ENCODE measurements at places on chromosomes 6 and 20.

DNA sequence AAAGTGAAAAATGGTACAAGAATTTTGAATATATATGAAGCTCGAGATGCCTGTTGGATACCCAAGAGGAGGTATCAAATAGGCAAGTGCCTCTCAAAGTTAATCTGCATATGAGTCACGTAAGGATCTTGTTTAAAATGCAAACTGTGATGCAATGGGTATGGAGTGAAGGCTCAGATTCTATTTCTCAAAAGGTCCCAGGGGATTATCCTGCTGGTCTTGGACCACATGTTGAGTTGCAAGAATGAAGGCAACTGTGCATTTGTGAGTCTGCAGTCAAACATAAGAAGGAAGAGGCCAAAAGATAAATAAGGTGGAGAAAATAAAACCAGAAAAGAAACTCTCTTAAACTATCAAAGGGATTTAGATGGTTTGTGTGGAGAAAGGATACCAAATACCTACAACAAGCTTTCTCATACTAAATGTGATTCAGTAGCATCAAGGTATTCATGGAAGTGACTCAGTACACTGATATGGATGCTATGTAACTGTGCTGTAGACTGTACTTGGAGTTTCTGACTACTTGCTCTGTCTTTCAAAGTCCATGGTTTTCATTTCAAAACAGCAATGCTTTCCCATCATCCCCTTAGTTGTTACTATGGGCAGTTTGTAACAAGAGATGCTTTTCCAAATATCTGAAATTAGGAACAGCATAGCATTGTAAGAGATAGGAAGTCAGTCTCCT lies 106.3 kb downstream of the GFRAL start:
- DNase-seq: no peak

DNA sequence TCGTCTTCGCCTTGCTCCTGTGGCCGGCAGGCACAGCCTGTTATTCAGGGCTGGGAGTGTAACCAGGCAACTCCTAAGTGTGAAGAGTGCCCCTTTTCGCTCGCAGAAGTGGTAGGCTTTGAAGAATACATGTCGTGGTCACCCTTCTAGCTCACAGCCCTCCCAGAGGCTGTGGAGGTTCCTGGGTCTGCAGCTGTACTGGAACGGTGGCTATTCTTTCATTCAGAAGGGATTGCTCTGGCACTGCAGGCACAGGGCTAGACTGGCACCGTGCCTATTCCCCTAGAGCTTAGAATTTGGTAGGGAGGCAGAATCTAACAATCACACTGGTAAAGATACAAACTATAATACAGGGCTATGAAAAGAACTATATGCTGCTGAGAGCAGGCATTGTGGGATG lies 1.1 kb upstream of the SRSF12 start:
- no peak for DNase-seq

DNA sequence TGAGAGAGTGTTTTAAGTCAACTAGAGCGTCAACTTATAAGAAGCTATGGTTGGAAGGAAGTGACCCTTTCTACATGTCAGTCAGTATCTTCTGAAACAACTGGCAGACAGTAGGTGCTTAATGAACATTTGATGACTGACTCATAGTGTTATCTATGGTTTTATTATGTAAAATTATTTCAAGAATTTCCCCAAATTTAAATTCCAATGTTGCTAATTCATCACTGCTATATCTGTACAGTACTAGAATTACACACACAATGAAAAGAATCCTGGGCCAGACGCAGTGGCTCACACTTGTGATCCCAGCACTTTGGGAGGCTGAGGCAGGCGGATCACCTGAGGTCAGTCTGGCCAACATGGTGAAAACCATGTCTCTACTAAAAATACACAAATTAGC lies 721.4 kb upstream of the FLRT3 start:
- no peak for DNase-seq

GRCh38 chr20:62675156-62675876 lies 33.0 kb downstream of the SLCO4A1 start:
- DNase-seq: no peak

GRCh38 chr20:7151676-7152470 lies 384.4 kb downstream of the BMP2 start:
- DNase-seq: no peak

Measured in adrenal gland (tissue), 19 donors.